CD8-positive, alpha-beta memory T cell (primary cell): ENCODE measurements at places on chromosomes 4 and X.

DNA sequence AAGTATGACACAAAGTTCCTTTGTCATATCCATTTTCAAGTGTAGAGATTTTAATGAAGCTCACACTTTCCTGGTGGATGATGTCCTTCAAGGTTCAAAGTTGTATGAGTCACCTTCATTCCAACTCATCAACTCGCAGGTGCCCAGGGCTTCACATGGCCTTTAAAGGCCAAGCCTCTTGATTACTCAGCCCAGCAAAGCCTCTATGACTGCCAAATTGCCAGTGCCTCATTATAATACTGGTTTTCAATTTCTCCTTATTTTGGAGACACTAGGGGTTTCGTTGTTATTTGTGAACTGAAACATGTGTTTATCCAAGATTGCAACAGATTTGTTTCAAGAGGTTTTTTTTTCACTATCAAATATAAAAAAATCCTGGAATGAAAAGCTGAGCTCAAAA lies 45.9 kb upstream of the PPP3CA start:
- DNase-seq, result no peak

- no peak for DNase-seq
Measured at GRCh38 chr4:187019896-187020295, 296.2 kb upstream of the FAT1 start.

DNA sequence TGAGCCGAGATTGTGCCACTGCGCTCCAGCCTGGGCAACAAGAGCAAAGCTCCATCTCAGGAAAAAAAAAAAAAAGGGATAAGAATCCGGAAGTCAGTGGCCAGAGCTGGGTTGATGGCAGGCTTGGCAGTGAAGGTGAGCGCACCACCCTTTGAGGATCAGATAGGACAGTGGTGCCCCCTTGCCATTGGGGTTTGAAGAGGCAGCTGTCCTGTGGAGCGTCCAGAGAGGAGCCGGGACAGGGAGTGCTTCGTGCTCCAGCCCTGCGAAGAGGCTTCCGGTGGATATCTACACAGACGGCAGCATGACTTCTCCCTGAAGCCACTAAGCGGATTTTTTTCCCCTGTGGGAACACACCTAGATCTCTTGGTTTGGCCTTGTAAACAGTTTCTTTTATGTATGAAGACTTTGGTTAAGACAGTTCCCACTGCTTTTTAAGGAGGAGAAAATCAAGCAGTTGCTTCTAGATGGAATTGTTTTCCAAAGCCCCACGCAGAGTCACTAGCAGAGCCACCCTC lies 6.5 kb downstream of the TBC1D14 start:
- DNase-seq, result no peak

- no peak for DNase-seq
Measured at GRCh38 chrX:136275553-136275952, 24.4 kb upstream of the MAP7D3 start.

- DNase-seq, result peak; percentile 44
Measured at GRCh38 chrX:131841496-131842437, 181.3 kb upstream of the STK26 start.

GRCh38 chr4:158782551-158783360 lies 13.9 kb downstream of the FNIP2 start:
- DNase-seq, result no peak

DNA sequence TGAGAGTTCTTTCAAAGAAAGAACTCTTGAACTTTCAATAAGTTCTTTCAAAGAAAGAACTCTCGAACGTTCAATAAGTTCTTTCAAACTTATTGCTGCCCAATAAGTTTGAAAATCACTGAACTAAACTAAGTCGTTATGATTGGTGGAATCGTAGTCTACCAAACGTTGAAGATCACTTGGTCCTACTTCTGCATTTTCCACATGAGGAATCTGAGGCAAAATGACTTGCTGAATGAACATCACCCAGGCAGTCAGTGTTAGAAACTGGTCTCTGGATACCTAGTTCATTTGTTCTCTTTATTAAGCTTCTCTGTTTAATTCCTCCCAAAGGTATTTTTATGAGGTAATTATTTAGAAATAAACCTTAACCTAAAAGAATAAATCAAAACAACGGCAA lies 7.1 kb upstream of the CNOT6L start:
- no peak for DNase-seq
